ENCODE measurements at places on chromosomes 13 and 19. TPM values are rescaled to one million over a fixed set of nuclear protein-coding genes. Genes with fewer than 3 reads are reported as not detected.

DNA sequence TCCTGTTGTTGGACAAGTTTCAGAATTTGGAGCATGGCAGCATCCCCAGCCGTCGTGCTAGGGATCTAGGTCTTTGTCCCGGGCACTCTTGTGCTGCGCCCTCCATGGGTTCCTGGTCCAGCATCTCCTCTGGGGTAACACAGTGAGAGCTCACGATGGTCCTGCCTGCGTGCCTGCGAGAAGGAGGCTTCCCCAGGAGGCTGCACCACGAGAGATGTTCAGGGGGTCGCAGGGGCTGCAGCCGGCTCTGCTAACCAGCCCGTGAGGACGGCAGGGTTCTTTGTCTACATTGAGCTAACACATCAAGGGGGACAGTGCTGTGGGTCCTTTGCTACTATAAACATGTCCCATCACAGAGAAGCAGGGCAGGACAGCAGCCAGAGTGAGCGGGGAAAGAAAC lies 103.9 kb upstream of the SOX1 start:
- H3K4me3 ChIP-seq = no peak overlapping the region
- no peaks in the 10 kb centered on the region for H3K4me1 ChIP-seq
- H3K27me3 ChIP-seq = no peaks in the 10 kb centered on the region

Gene PDE4C
- not detected for total RNA-seq

GRCh38 chr19:12749938-12750521 lies 1.6 kb upstream of the BEST2 start:
- no peak for DNase-seq
- no peaks in the 10 kb centered on the region for H3K4me1 ChIP-seq
- H3K36me3 ChIP-seq = peaks cover 13% of the 10 kb centered on the region
- H3K27me3 ChIP-seq = no peaks in the 10 kb centered on the region
- H3K4me3 ChIP-seq = no peak overlapping the region
- no peak overlapping the region for H3K27ac ChIP-seq

DNA sequence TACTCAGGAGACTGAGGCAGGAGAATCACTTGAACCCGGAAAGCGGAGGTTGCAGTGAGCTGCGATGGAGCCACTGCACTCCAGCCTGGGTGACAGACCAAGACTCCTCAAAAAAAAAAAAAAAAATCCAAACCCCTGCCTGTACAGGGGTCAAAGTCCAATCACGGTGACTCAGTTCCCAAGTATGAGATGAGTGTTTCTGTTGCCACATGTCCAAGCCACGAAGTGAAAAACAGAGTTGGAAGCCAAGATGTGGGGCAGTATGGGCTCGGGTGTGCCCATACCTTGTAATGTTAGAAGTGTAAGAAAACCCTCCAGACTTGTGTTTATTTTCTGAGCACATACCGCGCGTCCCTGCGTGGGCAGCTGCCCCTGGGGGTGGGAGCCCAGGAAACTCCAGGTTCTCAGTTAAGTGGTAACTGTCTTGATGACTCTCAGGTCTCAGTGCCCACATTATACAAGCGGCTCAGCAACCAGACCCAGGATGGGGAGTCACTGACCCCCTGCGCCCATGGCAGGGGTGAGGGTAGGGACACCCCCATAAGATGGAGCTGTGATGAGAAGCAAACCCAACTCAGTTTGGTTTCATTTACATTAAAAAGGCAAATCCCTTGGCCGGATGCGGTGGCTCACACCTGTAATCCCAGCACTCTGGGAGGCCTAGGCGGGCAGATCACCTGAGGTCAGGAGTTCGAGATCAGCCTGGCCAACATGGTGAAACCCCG lies 1.2 kb upstream of the GPX4 start:
- DNase-seq = no peak
- H3K27me3 ChIP-seq = no peaks in the 10 kb centered on the region
- H3K4me3 ChIP-seq = no peak overlapping the region
- H3K4me1 ChIP-seq = peaks cover 43% of the 10 kb centered on the region
- peak overlapping the region; percentile 74 for H3K27ac ChIP-seq

- no peaks in the 10 kb centered on the region for H3K27me3 ChIP-seq
- H3K4me1 ChIP-seq = peaks cover 24% of the 10 kb centered on the region
- H3K4me3 ChIP-seq = no peak overlapping the region
- no peaks in the 10 kb centered on the region for H3K36me3 ChIP-seq
- DNase-seq = no peak
- H3K27ac ChIP-seq = peak overlapping the region; percentile 33
Measured at GRCh38 chr19:44848036-44848811, 2.1 kb downstream of the NECTIN2 start.

DNA sequence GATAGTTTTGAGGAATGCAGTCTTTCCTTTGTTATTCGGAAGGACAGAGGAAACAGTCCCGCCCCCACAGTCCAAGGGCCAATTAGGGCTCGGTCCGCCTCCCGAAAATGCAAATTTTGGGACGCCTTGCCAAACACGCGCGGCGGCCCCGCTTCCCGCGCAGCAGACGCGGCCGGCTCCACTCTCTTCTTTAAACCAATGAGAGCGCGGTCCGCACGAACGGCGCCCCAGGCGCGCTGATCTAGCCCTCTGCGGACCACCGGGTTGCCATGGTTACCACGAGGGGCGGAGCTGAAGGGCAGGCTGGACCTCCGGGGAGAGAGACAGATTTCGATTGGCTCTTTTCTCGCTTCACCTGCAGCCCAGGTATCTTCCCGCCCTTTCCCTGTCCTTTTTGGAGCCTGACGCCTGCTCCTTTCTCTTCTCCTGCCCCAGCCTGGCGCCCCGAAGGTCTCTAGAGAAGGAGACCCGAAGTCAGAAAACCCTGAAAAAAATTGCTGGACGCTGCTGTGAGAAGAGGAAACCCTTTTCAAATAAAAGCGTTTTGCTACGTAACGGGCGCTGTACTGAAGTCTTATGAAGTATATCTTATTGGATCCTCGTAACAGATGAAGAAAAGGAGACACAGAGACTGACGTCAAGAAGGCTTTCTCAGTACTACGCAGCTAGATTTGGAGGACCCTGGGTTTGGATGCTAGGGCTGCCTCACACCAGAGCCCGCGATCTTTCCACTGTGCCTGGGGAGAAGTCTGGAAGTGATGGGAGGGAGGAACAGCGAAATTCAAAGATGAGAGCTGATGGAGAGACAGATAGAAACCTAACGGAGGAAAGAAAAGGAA lies 2.0 kb downstream of the PTH2 start:
- H3K27me3 ChIP-seq = peaks cover 59% of the 10 kb centered on the region
- H3K27ac ChIP-seq = no peak overlapping the region
- no peak for DNase-seq
- H3K36me3 ChIP-seq = no peaks in the 10 kb centered on the region
- H3K4me1 ChIP-seq = peaks cover 40% of the 10 kb centered on the region

Gene TYROBP
- total RNA-seq = 6.8 TPM

DNA sequence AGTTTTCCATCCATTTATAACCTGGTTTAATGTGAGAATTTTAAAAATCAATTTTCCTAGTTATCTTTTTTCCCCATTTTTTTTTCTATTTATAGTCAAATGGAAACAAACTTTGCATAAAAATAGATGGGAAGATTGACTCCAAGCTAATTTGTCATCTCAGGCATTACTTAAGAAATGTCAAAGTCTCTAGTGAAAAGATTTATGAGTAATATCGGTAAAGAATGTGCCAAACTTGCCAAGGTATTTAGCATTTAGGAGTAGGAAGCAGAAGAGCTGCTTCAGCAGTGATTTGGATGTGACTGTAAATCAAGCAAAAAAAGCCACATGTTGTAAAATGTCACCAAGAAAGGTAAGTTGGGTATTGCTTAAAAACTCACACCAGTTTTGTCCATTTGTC lies 108.6 kb downstream of the LACC1 start:
- no peak for DNase-seq
- no peak overlapping the region for H3K27ac ChIP-seq
- H3K36me3 ChIP-seq = no peaks in the 10 kb centered on the region
- H3K4me1 ChIP-seq = no peaks in the 10 kb centered on the region
- H3K27me3 ChIP-seq = no peaks in the 10 kb centered on the region
- H3K4me3 ChIP-seq = no peak overlapping the region

Gene LILRB5
- 0.44 TPM for total RNA-seq

Gene PCDH17
- not detected for total RNA-seq

GRCh38 chr19:28898249-28898648 lies 314.7 kb downstream of the UQCRFS1 start:
- no peak for DNase-seq
- no peak overlapping the region for H3K27ac ChIP-seq
- H3K36me3 ChIP-seq = no peaks in the 10 kb centered on the region
- no peaks in the 10 kb centered on the region for H3K4me1 ChIP-seq
- no peak overlapping the region for H3K4me3 ChIP-seq

Gene PRTN3
- total RNA-seq = not detected

Gene CERS1
- total RNA-seq = not detected

DNA sequence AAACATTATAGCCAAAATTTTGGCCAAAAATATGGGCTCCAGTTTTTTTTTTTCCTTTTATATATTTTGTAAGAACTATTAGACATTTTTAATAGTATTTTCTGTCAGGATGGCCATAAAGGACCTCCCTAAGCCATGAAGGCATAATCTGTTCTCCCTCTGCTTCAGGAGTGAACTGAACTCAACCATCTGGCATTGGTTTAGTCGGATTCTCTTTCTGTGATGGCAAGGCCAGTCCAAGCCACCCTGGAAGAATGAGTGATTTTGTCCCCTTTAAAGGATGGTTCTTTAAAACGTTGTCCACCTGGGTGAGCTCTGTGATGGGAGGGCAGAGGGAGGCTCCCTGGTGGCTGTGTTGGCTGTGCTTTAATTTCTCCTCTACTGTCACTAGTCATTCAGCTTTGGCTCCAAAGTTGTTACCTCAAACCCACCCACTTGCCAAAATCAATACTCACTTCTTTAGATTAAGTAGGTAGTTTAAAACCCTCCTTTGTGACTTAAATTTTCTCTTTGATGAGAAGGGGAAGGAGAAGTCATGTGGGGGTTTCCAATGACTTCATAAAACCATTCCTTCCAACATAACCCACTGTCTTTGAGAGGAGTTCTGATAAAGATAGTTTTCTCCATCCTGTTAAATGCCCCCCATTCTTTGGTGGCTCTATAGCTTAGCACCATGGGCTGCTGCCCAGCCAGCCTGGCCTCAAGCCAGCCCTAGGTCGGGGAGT lies 4.4 kb downstream of the TNFRSF19 start:
- no peaks in the 10 kb centered on the region for H3K36me3 ChIP-seq
- H3K4me1 ChIP-seq = peaks cover 8% of the 10 kb centered on the region
- no peak overlapping the region for H3K4me3 ChIP-seq

- H3K36me3 ChIP-seq = no peaks in the 10 kb centered on the region
- no peak for DNase-seq
- H3K4me1 ChIP-seq = no peaks in the 10 kb centered on the region
- no peak overlapping the region for H3K4me3 ChIP-seq
- no peak overlapping the region for H3K27ac ChIP-seq
Measured at GRCh38 chr13:44744880-44745633, 168.9 kb upstream of the TSC22D1 start.

Gene C19orf44
- total RNA-seq = 5.4 TPM

- peaks cover 9% of the 10 kb centered on the region for H3K4me1 ChIP-seq
- DNase-seq = no peak
- H3K27me3 ChIP-seq = peaks cover 26% of the 10 kb centered on the region
Measured at GRCh38 chr13:94712812-94713560, 641 bp upstream of the SOX21 start.
